ENCODE measurements at places on chromosomes 3 and 15. TPM values are rescaled to one million over a fixed set of nuclear protein-coding genes. Genes with fewer than 3 reads are reported as not detected.

COL6A5 gene
- total RNA-seq, result not detected

FGF12 gene
- total RNA-seq, result 40.2 TPM

CNTN6 gene
- 8.9 TPM for total RNA-seq

CCDC32 gene
- total RNA-seq, result 38.7 TPM

DGKG gene
- 32.1 TPM for total RNA-seq

SCN11A gene
- total RNA-seq, result 0.16 TPM

ZNF662 gene
- total RNA-seq, result 8.7 TPM

MEX3B gene
- total RNA-seq, result 0.47 TPM

SLC2A2 gene
- 0.22 TPM for total RNA-seq

RHOV gene
- 0.34 TPM for total RNA-seq

TBC1D2B gene
- 95.0 TPM for total RNA-seq

Data from adrenal gland (tissue), 19 donors.